AG09319 (cell line): ENCODE measurements at places on chromosomes 4 and X.
A peak's percentile ranks its signal among the peaks of the same experiment; 100 is the strongest.

DNA sequence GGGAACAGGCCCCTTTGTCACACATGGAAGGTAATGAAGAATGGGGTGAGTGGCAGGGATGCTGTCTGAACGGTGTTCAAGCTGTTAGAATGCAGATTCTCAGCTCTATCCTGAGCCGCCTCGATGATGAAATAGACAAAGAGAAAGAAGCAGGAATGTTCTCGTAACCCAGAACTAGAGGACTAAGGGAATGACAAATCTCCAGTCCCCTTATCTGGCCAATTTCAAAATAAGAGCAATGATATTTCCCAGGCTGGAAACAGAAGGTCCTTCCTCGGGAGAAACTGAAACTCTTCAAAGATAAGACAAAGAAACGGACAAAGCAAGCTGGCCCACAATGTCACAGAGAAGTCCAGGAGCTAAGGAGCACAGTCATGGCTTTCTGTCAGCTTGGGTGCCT lies 29.5 kb upstream of the MTNR1A start:
- no peak for DNase-seq

DNA sequence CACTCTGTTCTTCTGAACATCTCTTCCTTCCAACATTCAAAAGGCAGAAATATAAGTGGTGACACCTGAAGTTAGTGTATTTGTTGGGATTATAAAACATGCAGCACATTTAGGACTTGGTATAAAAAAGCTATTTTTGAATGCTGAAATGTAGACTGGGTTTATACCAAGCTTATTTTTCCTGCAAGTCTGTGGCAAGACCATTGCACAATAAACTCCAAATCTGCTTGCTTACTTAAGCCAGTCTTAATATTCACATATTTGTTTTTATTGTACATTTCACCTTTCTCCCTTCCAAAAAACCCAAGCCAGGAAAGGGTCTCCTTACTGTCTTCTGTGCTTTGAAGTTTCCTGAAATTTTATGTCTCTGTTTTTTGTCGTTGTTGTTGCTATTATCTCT lies 63.7 kb downstream of the FHIP1A start:
- DNase-seq, result no peak

DNA sequence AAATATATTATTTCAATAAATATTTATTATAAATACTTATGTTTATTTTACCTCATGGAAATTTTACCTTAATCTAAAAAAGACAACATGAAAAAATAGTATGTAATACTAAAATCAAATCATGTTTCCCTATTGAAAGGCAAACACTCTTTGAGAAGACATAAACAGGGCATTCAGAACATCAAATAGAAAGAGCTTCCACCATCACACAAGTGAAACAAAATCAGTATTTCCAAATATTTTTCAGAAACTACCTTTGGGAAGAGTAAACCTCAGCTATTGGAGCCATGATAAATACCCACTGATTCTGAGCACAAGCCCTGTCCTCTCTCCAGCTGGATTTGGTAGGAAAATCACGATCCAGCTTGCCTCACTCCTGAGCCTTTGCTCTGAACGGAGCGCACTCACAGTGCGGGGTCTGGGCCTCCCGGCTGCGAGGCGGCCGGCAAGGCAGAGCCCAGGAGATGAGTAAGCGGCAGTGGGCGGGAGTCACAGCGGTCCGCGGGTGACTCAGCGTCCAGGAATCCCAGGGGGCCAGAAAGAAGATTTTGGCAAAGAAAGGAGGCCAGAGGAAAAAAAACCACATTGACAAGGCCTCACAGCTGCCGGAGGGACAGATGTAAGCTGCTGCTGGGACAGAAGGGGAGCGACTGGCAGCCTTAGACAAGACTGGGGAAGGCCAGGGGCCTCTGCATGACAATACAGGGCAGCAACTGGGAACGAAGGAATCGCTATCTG lies 14.7 kb upstream of the ANXA5 start:
- DNase-seq, result peak; percentile 77

DNA sequence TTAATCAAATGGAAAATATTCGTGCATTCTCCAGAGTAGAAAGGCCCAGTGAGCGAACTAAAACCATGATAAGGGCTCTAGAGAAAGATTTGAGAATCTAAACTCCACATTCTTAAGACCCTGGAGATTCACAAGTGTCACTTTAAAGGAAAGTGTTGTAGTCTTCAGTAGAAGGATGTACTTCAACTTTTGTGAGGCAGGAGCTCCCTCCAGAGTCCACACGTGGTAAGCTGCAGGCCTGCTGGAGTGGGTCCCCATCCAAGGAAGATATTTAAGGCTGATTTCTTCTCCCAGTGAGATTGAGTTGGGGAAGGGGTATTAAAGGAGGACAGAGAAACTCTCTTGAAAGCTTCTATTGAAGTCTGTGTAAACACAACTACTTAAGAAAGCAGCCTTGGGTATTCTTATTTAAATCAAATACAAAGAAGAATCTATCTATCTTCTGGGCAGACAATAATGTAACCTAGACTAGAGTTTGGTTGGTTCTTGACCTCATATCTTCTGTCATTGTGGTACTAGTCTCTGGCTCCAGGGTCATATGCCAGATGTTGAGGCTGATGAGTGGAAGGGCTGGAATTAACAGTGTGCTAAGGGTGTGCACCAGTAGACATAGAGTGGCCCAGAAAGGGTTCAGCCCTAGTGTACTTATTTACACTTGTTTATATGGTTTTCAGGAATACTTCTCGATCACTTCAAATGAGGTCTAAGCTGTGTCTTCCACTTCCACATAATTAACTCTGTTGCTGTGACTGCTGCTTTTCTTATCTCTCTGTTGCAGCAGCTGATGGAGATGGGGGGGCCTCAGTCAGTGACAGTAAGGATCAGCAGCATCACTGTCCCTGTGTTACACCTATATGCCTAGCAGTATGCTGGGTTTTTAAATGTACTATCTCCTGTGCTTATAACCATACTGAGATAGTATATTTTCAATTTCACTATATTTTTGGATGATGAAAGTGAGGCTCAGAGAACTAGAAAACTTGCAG lies 76.1 kb downstream of the HMGB2 start:
- DNase-seq, result no peak

GRCh38 chr4:55921093-55921492 lies 27.7 kb upstream of the CEP135 start:
- no peak for DNase-seq

DNA sequence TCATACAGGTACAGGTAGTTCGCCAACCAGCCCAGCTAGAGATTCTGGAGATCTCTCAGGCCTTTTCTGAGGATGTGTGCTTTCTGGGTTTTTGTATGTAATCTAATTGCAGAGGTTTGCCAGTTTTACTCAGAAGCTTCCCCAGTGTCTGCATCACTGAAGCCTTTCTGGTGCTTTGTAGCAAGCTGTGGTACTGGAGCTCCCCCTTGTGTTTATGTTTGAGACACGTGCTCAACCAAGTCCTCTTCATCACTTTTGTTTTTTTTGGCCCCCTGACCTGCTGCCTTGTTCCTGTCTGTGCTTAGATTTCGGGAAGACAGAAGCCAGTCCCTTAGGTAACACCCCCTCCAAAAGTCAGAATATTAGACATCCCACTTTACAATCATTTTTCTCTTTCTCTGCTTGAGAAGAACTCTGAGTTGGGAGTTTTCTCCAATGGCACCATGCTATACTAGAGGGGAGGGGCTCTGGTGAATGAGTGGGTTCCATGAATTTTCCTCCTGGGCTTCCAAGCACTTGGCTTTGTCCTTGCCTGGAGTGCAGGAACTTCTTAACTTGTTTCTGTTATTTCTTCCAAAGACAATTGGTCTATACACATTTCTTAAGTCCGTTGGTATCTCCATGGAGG lies 128.4 kb upstream of the TBC1D9 start:
- peak; percentile 44 for DNase-seq

GRCh38 chr4:176123710-176124407 lies 58.2 kb downstream of the WDR17 start:
- DNase-seq, result no peak

- DNase-seq, result no peak
Observed at GRCh38 chr4:134533068-134533467, 331.5 kb upstream of the PABPC4L start.

DNA sequence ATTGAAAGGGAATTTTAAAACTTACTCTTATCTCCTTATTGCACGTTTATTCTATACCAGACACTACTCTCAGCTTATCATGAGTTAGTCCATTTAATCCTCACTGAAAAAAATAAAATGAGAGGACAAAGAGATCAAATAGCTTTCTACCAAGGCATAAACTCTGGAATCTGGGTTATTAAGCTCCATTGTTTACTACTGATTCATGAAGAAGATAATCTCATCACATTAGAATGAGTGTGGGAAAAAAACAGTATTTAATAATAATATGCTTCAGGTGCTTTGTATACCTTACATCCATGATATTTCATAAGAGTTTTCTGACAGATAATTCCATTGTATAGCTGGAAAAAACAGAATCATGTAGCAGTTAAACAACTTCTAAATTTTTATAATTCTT lies 1092.6 kb downstream of the TECRL start:
- DNase-seq, result no peak

- no peak for DNase-seq
Observed at GRCh38 chrX:52280812-52281211, 88.0 kb upstream of the XAGE2 start.

GRCh38 chrX:129636175-129636681 lies 18.5 kb downstream of the APLN start:
- no peak for DNase-seq

DNA sequence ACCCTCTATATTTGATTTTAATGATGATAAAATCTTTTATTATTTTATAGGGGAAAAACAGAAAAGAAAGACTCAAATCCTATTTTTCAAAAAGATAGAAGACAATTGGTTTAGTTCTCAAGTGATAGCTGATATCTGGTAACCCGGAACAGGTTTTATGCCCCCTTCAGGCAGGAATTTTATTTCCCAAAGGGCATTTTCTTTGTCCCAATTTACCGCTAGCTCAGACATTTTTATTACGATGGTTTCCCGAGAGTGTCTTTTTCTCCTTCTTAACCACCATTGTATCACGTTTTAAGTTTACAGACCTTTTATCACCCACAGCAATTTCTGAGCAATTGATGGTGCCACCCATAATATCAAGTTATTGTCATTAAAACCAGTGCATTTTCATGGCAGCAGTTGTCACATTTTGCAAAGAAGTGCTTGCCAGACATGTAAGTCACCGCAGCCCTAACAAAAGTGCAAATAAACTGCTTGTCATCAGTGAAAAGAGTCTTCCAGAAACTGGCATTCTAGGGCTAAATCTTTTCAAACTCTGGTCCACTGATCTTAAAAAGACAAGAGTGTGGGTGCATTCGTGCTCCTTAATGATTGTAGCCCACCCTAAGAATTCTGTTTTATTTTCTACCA lies 204.8 kb upstream of the VCX start:
- DNase-seq, result no peak

GRCh38 chr4:13302876-13303275 lies 181.3 kb downstream of the RAB28 start:
- DNase-seq, result peak; percentile 57

DNA sequence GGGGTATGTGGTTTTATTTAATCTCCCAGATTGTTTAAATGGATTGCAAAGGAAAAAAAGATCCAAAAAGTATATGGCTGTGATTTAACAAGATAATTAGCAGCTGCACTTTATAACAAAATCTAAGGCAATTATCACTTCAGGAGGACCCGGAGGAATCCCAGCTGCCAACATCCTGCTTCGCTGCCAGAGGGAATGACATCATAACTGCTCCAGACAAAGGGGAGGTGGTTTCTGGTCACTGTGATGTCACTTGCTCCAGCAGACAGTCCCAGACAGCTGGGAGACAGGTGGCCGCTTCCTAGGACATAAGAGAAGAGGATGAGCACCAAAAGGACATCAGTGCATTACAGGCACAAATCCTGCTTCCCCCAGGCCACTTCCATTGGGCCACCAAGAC lies 371.0 kb downstream of the BCOR start:
- no peak for DNase-seq

GRCh38 chrX:21408307-21408706 lies 34.1 kb downstream of the CNKSR2 start:
- no peak for DNase-seq

DNA sequence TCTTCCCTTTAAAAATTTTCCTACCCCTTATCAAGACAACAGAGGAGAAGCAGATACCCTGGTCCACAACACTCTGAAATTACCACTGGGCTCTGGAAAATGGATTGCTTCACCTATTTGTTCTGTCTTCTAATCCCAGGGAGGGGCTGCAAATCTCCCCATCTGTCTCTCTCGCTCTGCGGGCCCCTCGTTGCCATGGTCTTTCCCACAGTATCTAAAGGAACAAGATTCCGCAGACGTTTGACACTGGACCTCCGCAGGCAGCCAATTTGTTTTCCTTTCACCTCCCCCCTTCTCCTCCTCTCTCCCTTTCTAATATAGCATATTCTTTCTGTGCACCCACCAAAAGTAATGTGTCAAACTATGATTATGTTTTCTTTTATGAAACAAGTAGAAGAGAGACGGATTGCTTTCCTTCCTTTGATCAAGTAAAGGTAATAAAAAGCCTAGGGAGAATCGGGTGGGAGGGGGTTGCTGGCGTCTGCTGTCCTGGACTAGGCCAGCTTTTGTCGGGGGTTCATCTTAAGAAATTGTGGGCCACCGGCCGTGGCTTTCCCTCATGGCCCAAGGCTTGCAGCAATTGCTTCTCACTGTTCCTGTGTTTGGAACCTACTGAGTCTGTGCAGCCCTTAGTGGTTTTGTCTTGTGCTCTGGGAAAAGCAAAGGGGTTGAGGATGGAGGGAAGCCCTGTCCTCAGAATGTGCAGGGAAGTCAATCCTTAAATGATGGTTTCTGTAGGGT lies 81.0 kb downstream of the MGST2 start:
- no peak for DNase-seq

DNA sequence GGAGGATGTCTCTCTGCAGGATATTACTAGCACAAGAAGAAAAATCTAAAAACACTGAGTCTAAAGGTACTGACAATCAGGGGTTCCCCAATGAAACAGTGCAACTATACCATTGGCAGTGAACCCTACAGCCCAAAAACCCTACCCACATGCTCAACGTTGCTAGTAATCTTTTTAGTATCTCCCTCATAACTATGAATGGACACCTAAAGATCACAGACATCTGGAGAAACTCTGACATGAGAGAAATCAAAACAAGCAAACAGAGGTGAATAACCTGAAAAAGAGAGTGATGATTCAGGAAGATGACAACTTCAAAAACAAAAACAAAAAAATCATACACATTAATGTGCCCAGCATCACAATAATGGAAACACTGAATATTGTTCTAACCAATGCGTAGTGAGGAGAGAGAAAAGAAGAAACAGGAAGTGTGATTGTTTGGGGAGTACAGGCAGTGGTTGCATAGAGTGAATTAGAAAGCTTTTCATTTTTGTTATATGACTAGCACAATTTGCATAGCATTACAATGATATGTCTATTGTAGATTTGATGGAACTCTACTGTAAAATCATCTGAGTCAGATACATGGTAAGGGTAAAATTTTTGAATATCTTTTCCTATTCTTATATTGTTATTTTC lies 78.9 kb upstream of the FMR1 start:
- DNase-seq, result no peak

DNA sequence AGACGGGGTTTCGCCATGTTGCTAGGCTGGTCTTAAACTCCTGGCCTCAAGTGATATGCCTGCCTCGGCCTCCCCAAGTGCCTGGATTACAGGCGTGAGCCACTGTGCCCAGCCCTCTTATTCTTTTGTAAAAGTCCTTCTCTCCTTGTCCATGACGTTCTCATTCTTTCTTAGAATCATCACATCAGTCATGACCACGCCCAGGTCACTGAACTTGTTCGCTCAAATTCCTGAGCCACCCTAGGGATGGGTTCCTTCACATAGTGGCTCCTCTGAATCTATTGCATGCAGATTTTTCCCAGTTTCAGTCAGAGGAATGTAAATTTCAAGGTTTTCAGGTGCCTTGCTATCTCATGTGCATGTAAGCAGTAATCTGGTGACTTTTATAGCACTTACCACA lies 15.7 kb downstream of the JADE1 start:
- DNase-seq, result no peak

- no peak for DNase-seq
Observed at GRCh38 chr4:166822386-166822785, 411.9 kb downstream of the SPOCK3 start.
